Activated T-helper 1 cell treated with Interleukin-2 at 50 U/mL for 16 hours (primary cell): ENCODE measurements at places on chromosomes 7 and 10.
A peak's percentile ranks its signal among the peaks of the same experiment; 100 is the strongest.

DNA sequence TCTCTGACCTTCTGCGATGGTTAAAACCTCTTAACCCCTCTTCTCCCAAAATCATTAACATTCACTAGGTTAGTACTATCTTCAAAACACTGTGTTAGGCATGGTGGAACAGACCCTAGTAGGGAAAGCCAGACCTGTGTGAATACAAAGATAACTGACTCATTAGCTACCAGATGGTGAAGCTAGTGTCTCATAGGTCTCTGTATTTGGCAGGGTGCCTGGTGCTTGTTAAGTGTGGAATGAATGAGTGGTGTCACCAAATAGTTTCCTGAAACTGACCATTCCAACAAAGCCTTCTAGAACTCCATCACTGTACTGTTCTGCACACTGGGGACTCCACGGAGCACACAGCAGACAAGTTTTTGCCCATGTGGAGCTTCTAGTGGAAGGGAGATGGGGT, 27.7 kb upstream of the TM9SF3 start:
- DNase-seq, result no peak

DNA sequence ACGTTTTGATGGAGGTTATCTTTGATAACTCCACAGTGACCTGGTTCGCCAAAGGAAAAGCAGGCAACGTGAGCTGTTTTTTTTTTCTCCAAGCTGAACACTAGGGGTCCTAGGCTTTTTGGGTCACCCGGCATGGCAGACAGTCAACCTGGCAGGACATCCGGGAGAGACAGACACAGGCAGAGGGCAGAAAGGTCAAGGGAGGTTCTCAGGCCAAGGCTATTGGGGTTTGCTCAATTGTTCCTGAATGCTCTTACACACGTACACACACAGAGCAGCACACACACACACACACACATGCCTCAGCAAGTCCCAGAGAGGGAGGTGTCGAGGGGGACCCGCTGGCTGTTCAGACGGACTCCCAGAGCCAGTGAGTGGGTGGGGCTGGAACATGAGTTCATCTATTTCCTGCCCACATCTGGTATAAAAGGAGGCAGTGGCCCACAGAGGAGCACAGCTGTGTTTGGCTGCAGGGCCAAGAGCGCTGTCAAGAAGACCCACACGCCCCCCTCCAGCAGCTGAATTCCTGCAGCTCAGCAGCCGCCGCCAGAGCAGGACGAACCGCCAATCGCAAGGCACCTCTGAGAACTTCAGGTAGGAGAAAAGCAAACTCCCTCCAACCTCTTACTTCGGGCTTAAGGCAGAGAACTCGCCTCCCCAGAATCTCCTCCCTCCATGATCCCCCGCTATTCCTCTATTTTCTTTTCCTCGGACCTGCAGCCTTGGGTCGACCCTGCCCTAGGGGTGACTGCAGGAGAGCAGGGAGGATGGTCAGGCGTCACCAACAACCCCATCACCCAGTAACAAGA, at the start of gene SERPINE1:
SERPINE1 (plus strand) TSS at position 454 of the 809 bp plus-strand sequence. CDS start 1,290 bp downstream, outside the sequence.
- peak; percentile 24 for DNase-seq

- DNase-seq, result peak; percentile 75
Measured at GRCh38 chr10:80187465-80188409, 17.6 kb downstream of the ANXA11 start.

GRCh38 chr10:77873536-77874380, 52.8 kb downstream of the DLG5 start:
- DNase-seq, result no peak

DNA sequence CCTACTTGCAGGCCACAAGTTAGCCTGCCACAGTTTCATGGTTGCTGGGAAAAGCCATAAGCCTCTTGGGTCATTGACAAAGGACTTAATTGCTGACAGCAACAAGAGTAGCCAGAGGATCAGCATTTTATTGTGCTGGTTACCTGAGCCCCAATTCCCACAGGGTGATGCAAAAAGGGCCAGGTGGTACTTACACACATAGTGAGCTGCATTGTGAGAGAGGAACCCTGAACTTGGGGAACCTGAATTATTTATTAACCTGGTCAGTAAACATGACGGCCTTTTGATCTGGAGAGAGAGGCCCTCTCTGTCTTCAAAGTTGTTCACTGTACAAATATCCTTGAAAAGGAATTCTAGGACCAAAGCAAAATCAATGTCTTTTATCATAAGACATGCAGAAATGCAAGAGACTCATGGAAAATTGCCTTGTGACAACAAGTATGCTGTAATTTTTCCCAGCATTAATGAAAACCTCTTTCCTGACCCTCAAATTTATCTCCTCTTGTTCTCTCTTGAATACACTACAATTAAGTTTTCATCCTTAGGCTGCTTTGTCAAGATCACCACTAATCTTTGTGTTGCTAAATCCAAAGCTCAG, 102.9 kb upstream of the PHYHIPL start:
- no peak for DNase-seq

- DNase-seq, result no peak
Measured at GRCh38 chr7:108266035-108266434, 135.9 kb upstream of the LAMB4 start.

GRCh38 chr7:115088893-115089292, 167.0 kb downstream of the MDFIC start:
- no peak for DNase-seq

DNA sequence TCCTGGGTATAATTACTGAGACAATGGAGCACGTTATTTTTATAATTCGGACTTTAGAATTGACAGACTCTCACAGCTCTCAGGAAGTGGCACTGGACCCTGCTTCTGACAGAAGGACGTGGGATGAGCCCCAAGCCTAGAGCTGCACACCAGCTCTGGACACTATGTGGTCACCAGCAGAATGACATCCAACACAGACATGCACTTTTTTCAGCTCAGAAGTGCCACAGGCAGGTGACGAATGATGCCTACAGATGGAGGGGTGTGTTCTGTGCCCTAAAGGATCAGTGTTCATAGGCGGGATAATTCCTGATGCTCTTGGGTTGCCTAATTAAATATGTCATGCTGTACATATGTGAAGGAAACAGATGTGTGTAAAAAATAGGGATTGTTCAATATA, 87.9 kb downstream of the VIPR2 start:
- no peak for DNase-seq

DNA sequence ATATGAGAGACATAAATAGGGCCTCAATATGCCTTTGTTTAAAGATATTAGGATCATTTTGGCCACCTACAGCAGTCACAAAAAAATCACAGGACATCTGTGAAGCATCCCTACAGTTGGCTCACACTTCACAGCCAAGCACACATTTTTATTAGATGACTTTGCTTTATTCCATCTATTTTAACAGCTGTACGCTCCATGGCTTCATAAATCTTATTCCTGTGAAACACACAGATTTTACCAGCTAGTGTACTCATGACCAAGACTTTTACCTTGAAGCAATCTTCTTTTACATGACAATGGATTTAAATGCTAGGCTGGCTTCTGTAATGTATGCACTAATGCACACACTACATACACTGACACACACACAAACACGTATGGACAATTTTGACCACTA, 254.8 kb upstream of the PITRM1 start:
- no peak for DNase-seq

- DNase-seq, result no peak
Measured at GRCh38 chr10:77566914-77567566, 70.6 kb downstream of the KCNMA1 start.

DNA sequence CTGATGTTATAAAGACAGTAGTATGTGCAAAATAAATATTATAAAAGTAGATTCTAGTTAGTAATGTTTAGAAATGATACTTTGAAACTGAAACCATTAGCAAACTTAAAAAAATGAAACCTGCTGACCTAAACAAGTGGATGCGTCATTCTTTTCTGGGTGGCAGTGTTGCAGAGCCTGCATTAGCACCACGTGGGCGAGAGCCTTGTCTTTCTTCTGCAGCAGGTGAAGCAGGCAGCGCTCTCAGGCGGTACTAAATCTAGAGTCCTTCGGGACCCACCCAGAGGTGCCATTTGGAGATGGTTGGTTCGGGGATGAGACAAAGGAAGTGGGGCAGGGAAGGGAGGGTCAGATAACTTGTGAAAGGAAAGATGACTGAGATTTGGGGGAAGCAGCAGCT, 759.1 kb upstream of the IGFBP3 start:
- DNase-seq, result no peak

DNA sequence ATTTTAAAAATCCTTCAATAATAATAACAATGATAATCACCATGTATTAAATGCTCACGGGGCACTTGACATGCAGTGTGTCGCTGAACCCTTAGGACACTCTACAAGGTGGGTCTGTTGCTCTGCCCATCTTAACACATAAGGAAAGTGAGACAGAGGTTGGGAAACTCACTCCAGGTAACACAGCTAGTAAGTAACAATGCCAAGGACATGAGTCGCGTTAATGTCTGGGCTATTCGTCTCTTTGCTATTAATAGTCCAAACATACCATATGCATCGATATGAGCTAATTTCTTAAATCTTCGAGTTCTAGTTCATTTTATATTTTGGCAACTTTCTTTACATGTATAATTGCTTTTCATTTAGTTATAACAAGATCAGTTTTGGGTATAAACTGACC, 79.5 kb downstream of the BEND7 start:
- no peak for DNase-seq

DNA sequence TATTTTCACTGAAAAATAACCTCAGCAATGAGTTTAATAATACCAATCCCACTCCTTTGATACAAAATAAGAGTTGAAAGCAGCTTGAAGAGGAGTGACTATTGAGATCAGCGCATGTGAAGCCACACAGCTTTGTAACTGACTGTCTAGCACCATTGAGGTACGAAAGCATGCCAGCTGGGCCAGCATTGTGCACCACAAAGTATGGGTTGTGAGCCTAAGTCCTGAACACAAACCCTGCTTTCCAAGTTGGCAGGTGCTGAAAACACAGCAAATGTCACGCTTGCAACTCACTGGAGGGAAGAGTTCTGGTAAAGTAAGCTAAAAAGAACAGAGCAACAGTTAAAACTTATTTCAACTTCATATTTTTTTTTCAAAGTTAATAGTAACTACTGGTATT, 4.0 kb upstream of the FAM53B start:
- no peak for DNase-seq

- no peak for DNase-seq
Measured at GRCh38 chr10:69413221-69413865, 3.4 kb downstream of the TACR2 start.

GRCh38 chr7:130298544-130299326, 5.8 kb downstream of the CPA4 start:
- no peak for DNase-seq

GRCh38 chr10:134247-135131, 766 bp upstream of the ZMYND11 start:
- DNase-seq, result peak; percentile 15

DNA sequence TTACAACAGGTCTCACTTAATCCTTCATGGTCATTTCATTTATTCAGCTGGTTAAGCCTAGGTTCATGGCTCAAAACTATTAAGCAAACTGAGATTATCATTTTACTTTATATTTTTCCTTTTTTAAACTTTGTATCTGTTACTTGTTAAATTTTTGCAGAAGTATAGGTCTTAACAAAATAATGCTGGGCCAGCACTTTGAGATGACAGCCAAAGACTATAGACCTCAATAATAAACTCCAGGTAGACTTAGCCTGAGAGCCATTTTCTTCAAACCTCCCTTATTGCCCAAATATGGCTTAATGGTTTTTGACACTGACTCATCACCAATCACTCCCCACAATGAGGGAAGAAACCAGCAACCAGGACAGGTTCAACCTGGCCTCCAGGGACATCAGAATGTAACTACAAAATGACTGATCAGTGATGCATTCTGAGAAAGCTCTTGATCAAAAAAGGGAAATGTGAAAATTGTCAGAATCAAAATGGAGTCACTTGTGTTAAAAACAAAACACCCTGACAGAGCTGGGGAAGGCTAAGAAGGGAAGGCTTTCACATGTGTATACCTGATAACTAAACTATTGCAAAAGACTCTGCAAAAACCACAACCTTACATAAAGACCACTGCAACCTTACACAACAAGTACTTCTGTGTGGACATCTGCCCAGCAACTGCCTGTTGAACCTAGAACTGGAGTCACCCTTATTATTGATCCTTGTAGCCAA, 2.1 kb upstream of the CCDC126 start:
- no peak for DNase-seq

GRCh38 chr7:129958643-129959470, 6.1 kb upstream of the UBE2H start:
- DNase-seq, result no peak

GRCh38 chr10:104085801-104086400, at the start of gene COL17A1:
Gene COL17A1 (minus strand): TSS chr10:104085880. CDS start chr10:104080673, 5,207 bp downstream.
- DNase-seq, result no peak

- no peak for DNase-seq
Measured at GRCh38 chr10:97718178-97718577, 4.6 kb downstream of the MARVELD1 start.

GRCh38 chr10:111018021-111018420, 58.8 kb upstream of the ADRA2A start:
- DNase-seq, result no peak

DNA sequence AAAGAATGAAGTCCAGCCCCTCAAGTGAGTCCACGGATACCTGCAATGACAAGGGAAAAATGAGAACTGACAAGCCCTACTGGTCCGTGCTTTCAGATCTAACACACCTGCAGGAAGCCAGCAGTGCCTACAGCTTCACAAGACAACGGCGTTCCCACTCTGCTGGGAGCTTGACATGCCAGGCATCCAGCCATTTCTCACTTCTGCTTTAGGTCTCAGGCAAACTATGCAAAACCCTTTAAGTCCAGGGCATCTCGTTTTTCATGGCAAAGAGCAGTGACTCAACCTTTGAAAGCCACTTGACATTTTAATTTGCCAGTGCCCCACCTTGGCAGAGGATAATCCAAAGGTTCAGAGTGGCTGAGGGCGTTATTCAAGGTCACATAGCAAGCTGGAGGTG, 49.1 kb upstream of the GPAM start:
- DNase-seq, result no peak

DNA sequence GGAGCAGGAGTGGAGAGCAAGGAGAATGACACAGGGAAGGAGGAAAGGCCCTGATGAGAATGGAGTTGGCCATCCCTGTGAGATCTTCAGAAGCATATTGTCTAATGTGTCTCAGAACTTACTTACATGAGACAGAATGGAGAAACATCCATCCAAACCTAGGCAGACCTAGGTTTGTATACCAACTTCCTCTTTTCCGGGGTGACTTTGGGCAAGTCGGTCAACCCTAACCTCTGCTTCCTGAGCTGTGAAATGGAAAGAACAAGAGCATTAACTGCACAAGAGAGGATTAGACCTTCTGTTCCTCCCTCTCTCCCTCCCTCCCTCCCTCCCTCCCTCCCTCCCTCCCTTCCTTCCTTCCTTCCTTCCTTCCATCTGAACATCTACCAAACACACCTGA, 4.5 kb downstream of the GHRHR start:
- DNase-seq, result no peak

- peak; percentile 52 for DNase-seq
Measured at GRCh38 chr7:130961128-130961601, 227.2 kb upstream of the KLF14 start.

DNA sequence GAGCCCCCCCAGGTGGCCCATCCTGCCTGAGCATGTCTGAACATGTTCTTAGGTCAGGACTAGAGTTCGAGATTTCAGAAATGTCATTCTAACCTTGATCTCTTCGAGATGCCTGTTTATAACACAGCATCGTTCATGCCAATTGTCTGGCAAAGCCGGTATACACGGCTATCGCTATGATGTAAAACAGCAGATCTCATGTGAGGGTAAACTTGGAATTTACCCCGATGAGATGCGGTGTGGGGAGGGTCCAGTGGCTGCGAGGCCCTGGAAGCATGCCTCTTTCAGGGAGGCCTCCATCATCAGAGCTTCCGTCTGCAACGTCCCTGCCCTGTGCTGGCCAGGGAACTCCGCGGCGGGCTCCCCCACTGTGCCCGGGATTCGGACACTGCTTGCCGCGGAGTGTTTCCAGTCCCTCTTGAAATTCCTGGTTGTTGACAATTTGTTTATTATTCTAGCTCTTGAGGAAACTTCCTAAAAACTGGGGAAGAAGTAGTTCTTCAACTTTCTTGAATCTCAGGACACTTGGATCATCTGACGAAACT, 168.6 kb upstream of the RHEB start:
- DNase-seq, result no peak
